ENCODE measurements at places on chromosomes 1 and 21. TPM values are rescaled to one million over a fixed set of nuclear protein-coding genes. Genes with fewer than 3 reads are reported as not detected.

Gene C21orf58
- 3.2 TPM for total RNA-seq

DNA sequence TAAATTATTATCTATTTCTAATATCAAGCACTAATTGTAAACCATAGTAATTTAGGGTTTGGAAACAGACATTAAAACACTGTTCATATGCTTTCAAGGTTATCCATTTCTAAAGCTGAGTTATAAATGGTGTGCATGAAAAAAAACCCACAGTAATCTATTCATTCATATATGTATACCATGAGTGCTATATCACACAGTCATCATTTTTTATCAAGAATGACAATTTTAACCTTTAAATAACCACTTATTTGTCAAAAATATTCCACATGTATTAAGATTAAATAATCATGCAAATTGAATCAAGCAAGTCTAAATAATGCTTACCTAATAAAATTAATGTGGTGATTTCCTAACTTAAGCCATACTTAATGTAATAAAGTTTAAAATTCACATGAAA, 6.0 kb downstream of the ZSWIM5 start:
- peaks cover 2% of the 10 kb centered on the region for H3K36me3 ChIP-seq
- H3K4me1 ChIP-seq, result peaks cover 11% of the 10 kb centered on the region
- H3K4me3 ChIP-seq, result no peak overlapping the region
- no peaks in the 10 kb centered on the region for H3K27me3 ChIP-seq
- no peak for DNase-seq

DNA sequence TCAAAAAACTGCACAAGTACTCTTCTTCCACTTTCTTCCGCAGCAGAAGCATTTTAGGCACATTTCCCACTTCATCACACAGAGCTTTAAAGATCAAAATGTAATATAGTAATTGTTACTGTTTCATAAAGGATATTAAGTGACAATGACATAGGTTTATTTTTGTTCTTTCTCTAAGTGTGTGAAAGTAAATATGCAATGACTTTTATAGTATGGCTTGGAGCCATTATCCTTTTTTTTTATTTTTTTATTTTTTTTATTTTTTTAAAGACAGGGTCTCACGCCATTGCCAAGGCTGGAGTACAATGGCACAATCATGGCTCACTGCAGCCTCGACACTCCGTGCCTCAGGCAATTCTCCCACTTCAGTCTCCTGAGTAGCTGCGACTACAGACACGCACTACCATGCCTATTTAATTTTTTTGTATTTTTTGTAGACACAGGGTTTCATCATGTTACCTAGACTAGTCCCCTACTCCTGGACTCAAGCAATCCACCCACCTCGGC, 7.0 kb downstream of the TRIM33 start:
- H3K4me1 ChIP-seq, result peaks cover 48% of the 10 kb centered on the region
- no peak overlapping the region for H3K4me3 ChIP-seq

Gene LRRC38
- total RNA-seq, result not detected

Gene PI4KB
- 81.4 TPM for total RNA-seq

Gene HES3
- not detected for total RNA-seq

Gene MYBPHL
- not detected for total RNA-seq

Gene KCNJ15
- total RNA-seq, result not detected

DNA sequence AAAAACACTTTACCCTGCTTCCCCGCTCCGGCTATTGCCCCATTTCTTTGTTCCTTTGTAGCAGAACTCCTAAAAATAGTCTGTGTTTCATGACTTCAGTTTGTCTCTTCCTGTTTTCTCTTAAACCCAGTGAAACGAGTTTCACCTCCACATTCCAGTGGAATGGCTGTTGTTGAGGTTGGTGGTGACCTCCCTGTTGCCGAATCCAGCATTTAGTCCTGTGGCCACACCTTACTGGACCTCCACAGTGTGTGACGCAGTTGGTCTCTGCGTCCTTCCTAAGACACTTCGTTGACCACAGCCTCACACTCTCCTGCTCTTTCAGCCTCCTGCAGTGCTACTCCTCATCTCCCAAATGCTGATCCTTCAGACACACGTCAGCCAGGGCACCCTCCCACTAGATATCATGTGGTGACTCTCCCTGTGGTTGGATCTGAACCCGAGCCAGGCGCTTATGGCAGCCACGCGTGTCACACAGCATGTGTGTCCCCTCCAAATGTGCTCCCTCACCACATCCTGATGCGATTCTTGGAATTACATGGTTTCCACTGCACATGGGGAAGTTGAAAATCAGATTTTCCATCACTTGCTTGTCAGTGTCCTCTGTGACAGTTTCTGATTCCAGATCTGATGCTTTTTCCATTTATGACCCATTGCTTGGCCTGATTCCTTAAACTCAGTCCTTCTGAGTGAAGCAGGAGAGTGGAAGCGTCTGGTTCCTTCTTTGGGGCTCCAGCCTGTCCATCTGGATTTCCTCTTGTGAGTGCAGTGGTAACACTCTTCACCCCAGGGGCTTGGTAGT, 99.1 kb upstream of the ARTN start:
- peaks cover 33% of the 10 kb centered on the region for H3K4me1 ChIP-seq
- H3K27me3 ChIP-seq, result no peaks in the 10 kb centered on the region
- peak overlapping the region; percentile 39 for H3K4me3 ChIP-seq
- H3K36me3 ChIP-seq, result peaks cover 12% of the 10 kb centered on the region
